ENCODE measurements at places on chromosomes 7 and 10.
A peak's percentile ranks its signal among the peaks of the same experiment; 100 is the strongest.

- no peak for DNase-seq
Measured at GRCh38 chr7:118844748-118845147, 620.2 kb downstream of the ANKRD7 start.

- no peak for DNase-seq
Measured at GRCh38 chr10:95247200-95247880, 43.5 kb downstream of the PDLIM1 start.

GRCh38 chr7:11753433-11753832 lies 78.6 kb downstream of the THSD7A start:
- no peak for DNase-seq

DNA sequence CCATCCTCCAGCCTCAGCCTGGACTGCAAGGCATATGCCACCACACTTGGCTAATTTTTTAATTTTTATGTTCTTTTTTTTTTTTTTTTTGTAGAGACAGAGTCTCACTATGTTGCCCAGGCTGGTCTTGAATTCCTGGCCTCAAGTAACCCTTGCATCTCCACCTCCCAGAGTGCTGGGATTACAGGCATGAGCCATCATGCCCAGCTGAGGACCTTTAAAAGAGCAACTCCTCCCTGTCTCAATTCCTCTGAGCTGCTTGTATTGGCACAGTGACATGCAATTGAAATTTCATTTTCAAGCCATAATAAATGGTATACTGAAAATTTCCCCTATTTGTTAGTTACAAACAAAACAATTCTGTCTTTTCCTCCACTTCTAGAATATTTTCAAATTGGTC lies 19.5 kb downstream of the DNAJB9 start:
- no peak for DNase-seq

DNA sequence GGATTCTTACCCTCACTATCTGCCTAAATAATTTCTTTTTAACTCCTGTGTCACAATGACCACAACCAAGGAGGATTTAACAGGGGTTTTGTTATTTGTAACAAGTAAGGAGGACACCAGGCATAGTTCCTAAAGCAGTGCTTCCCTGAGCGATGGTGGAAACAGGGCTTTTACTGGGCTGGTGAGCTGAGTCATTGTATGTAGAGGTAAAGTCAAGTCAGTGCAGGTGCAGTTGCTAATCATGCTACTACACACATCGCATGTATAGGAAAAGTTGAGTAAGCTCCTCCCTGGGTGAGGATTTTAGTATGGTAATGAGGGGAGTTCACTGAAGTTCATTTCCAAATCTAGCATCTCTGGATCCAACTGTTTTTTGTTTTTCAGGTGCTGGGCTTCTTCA lies 22.9 kb upstream of the ABCA13 start:
- DNase-seq: no peak

GRCh38 chr7:71386152-71386785 lies 254.3 kb downstream of the GALNT17 start:
- no peak for DNase-seq

GRCh38 chr7:28165961-28166955 lies 14.3 kb downstream of the JAZF1 start:
- no peak for DNase-seq

- DNase-seq: no peak
Measured at GRCh38 chr7:117347962-117348672, 25.3 kb upstream of the WNT2 start.

DNA sequence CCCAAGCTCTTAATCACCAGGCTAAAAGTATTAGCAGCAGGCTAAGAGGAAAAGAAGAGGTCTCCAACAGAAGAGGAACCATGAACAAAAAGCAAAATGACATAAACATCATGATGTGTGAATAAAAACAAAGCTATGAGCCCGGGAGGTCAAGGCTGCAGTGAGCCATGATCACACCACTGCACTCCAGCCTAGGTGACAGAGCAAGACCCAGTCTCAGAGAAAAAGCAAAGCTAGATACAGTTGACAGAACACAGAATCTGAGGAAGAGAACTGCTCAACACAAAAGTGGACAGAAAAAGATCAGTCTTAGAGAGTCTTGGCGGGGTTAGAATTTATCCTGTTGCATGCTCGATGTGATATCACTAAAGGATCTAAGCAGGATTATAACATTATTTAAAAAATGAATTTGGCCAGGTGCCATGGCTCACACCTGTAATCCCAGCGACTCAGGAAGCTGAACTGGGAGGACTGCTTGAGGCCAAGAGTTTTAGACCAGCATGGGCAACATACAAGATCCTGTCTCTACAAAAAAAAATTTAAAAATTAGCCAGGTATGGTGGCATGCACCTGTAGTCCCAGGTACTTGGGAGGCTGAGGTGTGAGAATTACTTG lies 37.5 kb downstream of the NT5C2 start:
- DNase-seq: no peak

DNA sequence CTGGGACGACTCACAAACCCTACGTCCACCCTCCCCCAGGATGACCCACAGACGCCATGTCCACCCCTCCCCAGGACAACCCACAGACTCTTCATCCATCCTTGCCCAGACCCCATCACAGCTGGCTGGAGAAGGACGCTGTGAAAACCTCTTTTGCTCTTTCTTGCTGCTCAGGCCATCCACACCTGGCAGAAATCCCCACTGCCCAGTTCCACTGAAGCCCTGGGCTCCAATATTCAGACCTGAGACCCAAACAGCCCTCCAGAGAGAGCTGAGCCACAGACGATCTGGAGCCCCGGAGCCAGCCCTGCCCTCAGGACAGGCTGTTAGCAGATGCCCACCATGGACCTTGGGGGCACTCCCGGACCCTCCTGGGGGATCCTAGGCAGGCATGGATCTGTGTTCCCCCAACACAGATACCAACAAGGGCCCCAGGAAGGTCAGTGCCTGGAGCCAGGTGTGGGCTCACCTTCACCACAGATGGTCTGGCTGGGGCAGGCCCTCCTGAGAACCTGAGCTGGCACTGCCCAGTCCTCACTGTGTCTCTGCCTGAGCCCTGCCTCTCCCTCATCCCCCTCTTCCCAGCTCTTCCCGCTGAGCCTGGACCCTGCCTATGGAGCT lies 226.2 kb downstream of the PTPRN2 start:
- no peak for DNase-seq

DNA sequence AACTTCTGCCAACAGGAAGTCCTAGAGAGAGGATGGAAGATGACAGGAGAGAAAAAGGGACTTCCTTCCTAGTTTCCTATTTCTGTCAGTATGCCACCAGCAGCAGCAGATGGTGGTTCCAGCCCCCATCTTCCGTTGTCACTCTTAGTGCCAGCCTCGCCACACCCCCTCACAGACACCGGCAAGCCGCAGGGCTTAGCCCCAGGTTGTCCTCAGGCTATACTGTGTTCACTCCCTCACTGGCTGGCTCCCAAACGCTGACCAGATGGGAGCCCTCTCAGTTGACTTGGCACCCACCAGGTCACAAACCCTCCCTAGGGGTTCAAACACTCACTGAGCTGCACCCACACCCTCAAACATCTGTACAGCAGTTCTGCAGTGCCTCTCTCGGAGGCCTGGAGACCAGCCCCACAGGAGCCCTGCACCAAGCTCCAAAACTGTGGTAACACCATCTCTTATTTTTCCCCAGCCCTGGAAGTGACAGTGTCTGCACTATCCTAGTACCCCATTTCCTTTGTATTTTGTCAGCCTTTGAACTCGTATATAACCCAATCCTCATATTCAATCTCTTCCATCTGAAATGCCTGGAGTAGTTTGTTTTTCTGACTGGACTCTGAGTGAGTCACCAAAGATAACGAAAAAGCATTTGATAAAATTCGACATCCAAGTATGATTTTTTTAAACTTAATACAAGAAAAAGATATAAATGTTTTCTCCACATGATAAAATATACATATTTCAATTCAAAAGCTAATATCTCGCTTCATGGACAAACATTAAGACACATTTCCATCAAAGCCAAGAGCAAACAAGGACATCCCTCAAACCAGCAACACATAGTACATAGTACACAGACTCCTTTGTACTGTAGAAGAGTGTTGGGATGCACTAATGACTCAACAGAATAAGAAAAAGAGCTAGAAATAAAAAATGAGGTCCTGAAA lies 34.5 kb downstream of the SMURF1 start:
- peak; percentile 73 for DNase-seq

DNA sequence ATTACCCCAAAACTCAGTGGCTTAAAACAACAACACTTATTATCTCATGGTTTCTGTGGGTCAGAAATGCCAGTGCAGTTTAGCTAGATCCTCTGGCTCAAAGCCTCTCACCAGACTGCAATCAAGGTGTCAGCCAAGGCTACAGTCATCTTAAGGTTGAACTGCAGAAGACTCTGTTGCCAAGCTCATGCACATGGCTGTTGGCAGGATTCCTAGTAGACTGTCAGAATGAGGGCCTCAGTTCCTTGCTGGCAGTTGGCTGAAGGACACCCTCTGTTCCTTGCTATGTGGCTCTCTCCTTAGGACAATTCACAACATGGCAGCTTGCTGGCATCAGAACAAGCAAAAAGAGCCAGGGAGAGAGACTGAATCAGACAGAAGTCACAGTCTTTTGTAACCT lies 34.7 kb downstream of the TOMM7 start:
- DNase-seq: no peak

DNA sequence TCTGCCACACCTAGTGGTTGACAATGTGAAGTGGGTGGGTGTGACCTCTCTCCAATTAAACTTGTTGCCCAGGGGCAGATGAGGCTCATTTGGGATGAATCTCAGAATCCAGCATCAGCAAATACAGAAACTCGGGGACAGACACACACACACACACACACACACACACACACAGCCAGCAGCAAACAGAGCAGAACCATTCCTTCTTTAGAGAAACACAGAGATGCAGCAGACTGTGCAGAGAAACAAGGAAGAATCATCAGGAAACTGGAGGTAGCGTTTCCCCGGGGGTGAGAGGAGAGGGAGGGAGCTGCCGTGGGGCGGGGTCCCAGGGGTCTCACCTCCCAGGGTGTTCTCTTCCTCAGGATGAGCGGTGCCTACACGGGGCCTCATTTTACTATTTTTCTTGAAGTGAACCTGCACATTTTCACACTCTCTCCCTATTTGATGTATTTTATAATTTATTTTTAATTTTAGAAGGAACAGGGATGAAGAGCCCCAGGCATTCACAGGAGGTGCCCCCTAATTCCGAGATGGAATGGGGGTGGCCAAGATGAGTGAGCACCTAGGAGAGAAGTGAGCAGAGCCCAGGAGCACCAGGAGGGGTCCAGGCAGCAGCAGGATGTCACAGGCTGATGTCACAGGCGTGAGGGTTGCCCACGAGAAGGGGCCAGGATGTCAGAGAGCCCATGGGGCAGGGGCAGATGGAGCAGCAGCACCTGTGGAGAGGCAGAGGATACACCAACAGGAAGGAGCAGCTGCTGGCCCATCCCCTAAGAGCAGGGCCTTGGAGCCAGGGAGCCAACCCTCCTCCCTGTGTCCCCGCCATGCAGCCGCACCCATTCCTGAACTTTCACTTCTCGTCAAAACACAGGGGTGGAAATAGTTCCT lies 85.3 kb upstream of the PPP2R2D start:
- DNase-seq: peak; percentile 1

- DNase-seq: no peak
Measured at GRCh38 chr7:35494407-35494806, 200.5 kb downstream of the HERPUD2 start.

GRCh38 chr10:1465993-1466764 lies 271.1 kb downstream of the ADARB2 start:
- DNase-seq: no peak

GRCh38 chr7:55523366-55523765 lies 48.9 kb downstream of the VOPP1 start:
- DNase-seq: no peak

DNA sequence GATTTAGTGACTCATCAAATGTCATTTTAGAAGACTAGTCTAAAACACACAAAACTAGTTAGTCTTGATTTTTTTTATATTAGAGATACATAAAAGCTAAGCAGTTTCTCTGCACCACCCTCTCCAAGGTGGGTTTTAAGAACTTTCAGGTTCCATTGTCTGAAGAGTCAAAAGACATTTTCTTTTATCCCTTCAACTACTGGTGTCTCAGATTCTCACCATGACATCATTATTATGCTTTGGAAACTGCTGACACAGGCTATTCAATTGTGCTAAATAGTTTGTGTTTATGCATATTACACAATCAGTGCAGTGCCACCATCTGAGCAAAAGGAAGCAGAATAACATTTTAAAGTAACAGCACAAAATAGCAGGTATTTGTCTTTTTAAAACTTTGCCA lies 52.2 kb downstream of the IGF2BP3 start:
- DNase-seq: no peak

- DNase-seq: no peak
Measured at GRCh38 chr7:92768501-92769393, 67.6 kb downstream of the CDK6 start.

DNA sequence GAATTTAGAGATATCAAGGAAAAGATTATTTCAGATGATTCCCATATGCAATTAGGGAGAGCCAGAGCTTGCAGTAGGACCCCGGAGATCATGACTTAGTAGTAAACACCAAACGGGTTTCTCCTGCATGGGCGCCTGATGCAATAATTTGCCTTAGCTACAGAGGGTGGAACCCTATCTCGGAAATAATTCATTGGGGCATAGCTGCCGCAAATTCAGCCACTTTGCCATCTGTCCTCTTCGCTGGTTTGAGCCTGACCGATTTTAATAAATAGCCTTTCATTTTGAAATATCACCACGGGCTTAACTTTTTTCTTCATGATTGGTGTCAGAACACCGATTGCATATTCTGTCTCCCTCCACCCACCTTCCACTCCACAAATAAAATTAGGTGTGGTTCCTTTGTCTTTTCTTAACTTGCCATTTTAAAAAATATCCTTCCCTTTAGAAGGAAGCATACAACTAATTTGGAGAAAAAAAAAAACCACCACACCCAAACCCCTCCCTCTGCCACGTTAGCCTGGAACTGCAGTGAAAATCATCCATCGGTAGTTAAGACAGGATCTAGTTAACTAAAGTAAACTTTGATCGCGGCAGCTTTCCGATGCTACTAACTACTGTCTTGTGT lies 1.4 kb downstream of the GARS1 start:
- peak; percentile 47 for DNase-seq

Measured in D341Med (cell line).